ENCODE measurements at places on chromosomes 1 and 21. TPM values are rescaled to one million over a fixed set of nuclear protein-coding genes. Genes with fewer than 3 reads are reported as not detected.

The ADORA1 gene
- total RNA-seq, result 0.31 TPM

The FCRLB gene
- 0.78 TPM for total RNA-seq

The CACYBP gene
- 203 TPM for total RNA-seq

The FCRL4 gene
- not detected for total RNA-seq

All from hair follicular keratinocyte (primary cell).